ENCODE measurements at places on chromosomes 2 and 18.

DNA sequence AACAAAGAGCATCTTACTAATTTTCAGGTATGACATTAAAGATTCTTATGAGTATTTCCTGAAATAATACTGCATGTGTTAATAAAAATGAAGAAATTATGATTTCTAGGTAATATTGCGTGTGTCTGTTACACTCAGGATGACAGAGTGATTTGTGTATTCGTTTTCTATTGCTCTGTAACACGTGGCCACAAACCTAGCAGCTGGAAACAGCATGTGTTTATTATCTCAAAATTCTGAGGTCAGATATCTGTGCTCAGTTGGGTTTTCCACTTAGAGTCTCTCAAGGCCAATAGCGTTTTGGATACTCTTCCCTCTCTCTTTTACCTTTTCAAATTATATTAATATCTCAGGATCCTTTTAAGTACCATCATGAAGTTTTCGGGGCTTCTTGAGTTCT is 667.9 kb upstream of the CDH7 start:
- no peak for DNase-seq

DNA sequence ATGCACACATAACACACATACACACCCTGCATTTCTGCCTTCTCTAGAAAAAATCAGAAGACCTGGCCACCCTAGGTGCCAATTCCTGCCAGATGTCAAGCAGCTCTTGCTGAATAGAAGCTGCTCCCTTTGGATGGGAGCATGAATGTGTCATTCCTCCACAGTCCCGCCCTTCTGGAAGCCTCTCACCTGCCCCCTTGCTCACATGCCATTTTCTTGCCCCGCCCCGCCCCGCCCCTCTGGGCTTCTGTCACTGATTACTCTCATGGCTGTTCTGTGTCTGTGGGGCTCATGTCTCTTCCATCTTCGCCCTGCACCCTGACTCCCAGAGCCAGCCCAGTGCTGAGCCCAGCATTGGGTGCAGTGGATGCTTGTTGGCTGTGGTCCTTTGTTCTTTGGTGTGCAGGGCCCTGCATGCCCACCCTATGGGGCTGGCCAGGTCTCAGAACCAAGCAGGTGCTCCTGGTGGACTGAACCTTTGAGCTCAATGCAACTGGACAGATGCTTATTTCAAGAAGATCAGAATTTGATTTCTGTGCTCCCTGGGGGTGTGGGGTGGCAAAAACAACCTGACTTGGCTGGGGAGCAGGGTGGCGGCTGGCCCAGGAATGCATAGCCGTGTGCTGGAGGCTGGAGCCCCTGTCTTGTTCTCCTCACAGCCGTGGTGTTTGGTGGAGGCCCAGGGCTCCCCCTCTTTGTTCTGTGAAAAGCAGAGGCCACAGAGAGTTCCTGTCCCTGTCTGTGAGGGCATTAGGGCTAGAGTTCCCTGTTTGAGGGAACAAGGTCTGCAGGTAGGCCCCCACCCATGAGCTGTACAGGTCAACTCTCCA is 140.6 kb upstream of the GLI2 start:
- DNase-seq = no peak

DNA sequence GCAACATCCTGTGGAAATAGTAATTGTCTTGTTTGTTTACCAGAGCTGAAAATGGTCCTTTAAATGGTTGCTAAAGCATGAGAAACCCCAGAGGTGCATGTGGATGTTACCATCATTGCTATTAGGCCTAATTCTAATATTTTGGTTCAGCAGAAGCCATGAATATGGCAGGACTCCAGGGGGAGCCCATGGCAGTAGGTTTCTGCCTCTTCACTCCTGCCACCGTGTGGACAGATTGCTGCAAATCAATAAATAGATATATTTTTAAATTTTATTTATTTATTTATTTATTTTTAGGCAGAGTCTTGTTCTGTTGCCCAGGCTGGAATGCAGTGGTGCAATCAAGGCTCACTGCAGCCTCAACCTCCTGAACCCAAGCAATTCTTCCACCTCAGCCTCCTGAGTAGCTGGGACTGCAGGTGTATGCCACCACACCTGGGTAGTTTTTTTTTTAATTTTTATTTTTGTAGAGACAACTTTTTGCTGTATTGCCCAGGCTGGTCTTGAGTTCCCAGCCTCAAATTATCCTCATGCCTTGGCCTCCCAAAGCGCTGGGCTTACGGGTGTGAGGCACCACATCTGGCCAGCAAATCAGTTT is 54.9 kb upstream of the CAPN13 start:
- peak; percentile 76 for DNase-seq

- DNase-seq = no peak
Measured at GRCh38 chr2:20172273-20173055, 52.5 kb downstream of the SDC1 start.

- no peak for DNase-seq
Measured at GRCh38 chr2:160405077-160405867, 88.3 kb downstream of the RBMS1 start.

DNA sequence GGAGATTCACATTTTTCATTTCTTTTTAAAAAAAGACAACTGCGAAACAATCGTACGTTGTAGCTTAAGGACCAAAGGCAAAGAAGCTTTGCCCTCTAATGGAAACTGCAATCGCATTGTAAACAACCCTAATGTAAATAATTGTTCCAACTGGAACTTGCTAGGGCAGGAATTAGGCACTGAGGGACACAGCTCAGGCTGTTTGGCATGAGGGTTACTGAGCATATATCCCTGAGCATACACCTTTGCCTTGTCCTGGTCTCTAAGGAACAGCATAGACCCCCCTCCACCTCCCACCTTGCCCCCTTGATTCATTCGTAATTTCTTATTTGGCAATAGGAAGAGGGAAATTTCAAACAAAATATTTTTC is 396.4 kb downstream of the LNPK start:
- DNase-seq = no peak

DNA sequence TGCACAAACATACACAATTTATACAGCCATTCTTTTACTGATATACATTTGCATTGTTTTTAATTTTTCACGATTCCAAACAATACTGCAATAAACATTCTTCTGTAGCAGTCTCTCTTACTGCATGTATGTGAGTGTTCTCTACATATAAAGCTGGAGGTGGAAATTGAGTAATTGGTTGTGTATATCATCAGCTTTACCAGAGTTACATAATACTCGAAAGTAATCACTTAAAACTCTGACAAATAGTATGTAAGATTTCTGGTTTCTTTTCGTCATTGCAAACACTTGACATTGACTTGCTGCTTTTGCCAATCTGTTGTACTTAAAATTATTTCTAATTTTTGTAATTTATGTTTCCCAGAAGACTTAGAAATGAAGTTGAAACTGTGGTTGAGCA is 110.2 kb downstream of the TDRD15 start:
- DNase-seq = no peak

DNA sequence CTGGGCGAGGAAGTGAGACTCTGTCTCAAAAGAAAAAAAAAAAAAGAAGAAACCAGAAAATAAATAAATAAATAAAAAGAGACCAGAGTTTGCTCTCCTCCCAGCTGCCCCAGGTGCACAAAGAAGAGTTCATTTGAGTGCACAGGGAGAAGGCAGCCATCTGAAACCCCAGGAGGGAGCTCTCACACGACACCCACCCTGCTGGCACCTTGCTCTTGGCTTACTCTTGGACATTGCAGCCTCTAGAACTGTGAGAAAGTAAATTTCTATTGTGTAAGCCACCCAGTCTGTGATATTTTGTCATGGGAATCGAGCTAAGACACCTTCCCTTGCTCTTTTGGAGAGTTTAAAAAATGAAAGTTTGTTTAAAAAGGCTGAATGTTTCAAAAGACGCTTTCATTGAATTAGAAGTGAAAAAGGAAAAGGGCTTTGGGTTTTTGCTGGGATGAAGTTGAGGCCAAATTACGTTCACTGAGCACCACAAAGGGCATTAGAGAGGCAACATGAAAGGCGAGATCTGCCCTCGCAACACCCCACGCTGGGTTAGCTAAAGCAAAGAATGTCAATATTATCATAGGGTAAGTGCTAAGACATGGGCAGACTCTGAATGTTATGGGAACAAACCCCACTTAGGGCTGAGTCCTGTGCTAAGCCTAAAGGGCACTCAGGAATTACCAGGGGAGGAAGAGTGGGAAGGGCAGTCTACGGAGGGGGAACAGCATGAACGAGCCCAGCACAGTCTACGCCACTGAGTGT is 128.9 kb upstream of the RIOK3 start:
- no peak for DNase-seq

- DNase-seq = no peak
Measured at GRCh38 chr2:27281442-27281841, 787 bp upstream of the TRIM54 start.

- no peak for DNase-seq
Measured at GRCh38 chr2:237205043-237205541, 119.4 kb downstream of the COPS8 start.

- DNase-seq = peak; percentile 86
Measured at GRCh38 chr2:98757904-98758421, 27.0 kb upstream of the MGAT4A start.

GRCh38 chr2:106996171-106996769 is 110.3 kb upstream of the ST6GAL2 start:
- DNase-seq = no peak

DNA sequence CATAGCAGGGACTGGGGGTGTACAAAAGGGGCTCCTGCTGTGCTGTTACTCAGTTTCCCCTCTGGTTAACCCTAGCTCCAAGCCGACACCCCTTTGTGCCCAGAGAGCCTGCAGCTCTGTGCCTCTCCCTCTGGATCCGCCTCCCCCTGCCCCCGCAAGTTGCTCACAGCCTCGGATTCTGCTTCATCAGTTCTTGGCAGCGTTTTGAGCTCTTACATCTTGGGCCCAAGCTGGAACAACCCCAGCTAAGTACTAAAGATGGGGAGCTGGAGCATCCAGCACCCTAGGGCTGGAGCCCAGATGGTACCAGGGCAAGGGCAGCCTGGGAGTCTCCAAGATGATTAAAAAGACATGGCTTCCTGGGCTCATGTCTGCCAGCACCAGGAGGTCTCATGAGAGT is 40.7 kb downstream of the POMC start:
- DNase-seq = no peak

- no peak for DNase-seq
Measured at GRCh38 chr2:239549711-239550255, 149.0 kb upstream of the HDAC4 start.

GRCh38 chr2:71934320-71934593 is 213.4 kb downstream of the CYP26B1 start:
- no peak for DNase-seq

DNA sequence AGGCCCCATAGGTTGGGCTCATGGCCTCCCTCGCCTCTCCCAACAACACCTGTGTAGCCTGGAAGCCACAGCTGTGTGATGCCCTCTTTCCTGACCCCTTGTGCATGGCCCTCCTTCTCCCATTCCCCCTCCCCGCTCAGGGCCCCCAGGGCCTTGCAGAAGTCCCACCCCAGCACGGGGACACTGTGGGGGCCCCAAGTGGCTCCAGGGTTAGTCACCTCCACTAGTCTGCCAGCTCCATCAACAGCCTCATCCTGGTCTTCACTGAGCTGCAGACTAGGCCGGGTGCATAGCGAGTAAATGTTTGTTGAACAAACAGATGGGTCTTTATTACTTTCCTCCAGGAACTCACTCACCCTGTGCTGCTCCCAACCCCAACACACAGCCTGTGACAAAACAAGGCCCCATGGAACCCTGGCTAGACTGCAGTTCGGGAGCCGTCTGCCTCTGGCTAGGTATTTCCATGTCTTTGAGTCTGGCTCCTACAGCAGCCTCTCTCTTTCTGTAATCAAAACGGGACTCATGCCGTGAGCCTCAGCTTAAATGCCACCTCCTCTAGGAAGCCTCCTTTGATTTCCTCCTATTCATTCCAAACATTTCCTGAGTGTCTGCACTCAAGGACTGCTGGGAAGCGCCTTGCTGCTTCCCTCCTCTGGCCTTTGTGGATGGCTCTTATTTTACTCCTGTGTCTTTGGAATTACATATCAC is 109.9 kb upstream of the ID2 start:
- no peak for DNase-seq

- no peak for DNase-seq
Measured at GRCh38 chr18:29540548-29540947, 1363.6 kb upstream of the CDH2 start.

Measured in activated CD4-positive, alpha-beta T cell treated with anti-CD3 and anti-CD28 coated beads, Interleukin-2, amount 10 ng/mL, durations not matched to agents 24 days and 14 days (primary cell).